ENCODE measurements at places on chromosomes 7 and 10.

DNA sequence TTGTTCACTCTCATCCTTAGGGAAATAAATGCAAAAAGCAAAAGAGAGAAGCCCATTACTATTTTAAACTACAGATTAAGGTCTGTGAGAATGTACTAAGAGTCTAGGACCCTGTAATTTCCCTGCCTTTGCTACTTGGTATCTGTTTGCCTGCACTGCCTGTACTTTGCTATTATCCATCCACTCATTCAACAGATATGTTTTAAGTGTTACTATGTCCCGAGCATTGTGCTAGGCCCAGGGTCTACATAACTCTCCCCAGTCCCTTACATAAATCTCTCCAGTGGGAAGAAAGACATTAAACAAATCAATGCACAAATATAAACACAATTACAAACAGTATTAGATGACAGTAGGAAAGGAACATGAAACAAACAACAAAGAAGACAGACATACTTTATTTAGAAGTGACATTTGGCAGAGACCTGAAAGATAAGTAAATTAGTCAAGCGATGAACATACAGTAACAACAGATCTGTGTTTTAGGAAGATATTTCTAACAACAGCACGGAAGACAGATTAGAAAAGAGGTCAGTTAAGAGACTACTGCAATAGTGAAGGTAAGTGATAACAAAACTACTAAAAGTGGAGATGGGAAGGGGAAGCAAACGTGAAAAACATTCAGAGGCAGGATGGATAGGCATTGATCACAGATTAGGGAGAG is 30.0 kb downstream of the ZNF800 start:
- DNase-seq = no peak

- DNase-seq = no peak
Measured at GRCh38 chr10:1182280-1183032, 126.3 kb downstream of the WDR37 start.

- no peak for DNase-seq
Measured at GRCh38 chr7:77548206-77548605, 11.1 kb downstream of the PTPN12 start.

DNA sequence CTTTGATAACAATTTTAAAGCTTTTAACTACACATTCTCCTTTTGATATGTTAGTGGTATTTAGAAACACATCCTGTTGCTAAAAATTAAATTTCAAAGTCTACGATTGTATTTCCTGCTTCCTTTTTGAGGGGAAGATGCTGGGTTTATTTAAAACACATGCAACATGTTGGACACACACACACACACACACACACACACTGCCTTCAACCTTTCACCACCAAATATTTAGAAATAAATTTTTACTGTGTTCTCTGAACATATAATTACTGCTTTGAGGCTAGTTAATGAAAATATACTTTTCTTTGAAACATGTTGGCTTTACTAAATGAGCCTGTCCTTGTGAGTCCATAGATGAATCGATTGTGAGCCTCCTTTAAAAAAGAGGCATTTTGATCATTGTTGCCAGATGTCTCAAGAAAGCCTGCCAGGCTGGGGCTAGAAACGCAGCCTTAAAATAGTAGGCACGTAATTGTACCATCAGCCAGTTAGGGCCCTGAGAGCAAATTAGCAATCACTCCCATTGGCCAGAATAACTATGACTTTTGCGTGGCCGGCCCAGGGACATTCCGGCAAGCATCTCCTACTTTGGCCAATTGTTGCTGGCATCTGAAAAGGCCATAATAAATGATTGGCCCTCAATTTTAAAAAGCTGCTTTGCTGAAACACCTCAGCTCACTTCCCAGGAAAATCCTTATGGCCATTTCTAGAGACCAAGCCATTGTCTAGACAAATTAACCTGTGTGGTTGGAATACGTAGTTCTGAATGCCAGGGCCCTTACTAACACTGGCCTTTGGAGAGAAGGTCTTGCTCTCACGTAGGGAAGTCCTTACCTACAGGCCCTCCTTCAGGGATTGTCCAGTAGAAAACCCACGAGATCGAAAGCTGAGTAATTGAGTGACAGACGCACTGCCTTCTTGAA is 9.9 kb upstream of the TEX36 start:
- peak; percentile 86 for DNase-seq

- DNase-seq = no peak
Measured at GRCh38 chr7:71900556-71900955, 511.6 kb downstream of the CALN1 start.

- DNase-seq = peak; percentile 26
Measured at GRCh38 chr7:7884855-7885254, 83.7 kb upstream of the GLCCI1 start.

DNA sequence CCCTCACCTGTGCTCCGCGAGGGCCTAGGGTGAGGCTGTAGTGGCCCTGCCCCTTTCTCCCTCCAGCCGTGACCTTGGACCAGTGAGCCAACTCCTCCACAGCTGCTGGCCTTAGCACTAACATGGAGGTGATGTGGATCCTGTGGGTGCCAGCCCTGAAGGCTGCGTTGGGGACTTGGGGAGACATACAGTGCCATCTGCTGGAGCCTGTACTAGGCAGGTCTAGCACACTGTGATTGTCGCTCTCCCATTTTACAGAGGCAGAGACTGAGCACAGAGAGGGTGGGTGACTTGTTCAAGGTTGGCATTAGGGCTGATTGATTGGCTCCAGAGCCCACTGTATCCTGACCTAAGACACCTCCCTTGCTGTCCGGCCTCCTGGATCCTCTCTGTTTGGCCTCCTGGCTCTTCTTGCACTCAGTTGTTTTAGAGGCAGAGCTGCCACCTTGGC is 37.6 kb downstream of the PRF1 start:
- no peak for DNase-seq

DNA sequence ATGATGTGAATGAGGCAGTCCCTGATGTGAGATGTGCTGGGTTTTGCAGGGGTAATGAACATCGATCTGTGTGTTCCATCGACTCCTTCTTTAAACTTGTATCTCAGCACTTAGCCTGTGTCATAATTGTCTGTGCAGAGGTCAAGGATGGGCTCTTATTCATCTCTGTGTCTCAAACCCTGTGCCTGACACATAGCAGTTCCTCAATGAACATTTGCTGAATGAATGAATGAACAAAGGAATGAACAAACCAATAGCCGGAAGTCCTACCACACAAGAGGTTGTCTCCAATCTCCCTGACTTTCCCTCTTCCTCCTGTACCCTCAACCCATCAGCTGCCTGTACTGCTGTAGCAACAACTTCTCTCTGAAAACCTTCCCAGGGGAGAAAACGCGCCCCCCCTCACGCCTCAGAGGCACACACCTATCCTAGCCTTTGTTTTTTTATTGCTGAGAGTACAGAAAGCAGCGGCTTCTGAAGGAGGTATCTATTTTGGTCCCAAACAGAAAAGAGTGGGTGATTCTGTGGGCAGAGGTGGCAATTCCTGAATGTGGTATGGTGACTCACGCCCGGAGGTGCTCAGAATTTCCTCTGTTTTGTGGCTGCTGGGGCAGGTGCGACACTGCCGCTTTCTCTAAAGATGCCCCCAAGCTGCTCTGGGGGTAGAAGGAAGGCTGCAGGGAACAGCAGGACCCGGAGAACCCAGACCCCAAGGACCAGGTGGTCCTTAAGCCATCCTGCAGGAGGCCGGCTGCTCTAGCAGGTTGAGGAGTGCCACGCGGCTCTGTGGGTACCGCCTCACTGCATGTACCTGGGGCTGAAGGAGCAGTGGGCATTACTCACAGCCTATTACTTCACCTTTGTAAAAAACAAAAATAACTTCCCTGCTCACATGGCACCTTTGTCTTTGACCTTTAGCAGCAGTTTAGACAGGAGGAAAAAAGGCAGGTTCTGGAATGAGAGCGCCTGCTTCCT is 9.6 kb downstream of the IL2RA start:
- DNase-seq = no peak

GRCh38 chr7:128302139-128302538 is 41.6 kb downstream of the RBM28 start:
- DNase-seq = no peak

DNA sequence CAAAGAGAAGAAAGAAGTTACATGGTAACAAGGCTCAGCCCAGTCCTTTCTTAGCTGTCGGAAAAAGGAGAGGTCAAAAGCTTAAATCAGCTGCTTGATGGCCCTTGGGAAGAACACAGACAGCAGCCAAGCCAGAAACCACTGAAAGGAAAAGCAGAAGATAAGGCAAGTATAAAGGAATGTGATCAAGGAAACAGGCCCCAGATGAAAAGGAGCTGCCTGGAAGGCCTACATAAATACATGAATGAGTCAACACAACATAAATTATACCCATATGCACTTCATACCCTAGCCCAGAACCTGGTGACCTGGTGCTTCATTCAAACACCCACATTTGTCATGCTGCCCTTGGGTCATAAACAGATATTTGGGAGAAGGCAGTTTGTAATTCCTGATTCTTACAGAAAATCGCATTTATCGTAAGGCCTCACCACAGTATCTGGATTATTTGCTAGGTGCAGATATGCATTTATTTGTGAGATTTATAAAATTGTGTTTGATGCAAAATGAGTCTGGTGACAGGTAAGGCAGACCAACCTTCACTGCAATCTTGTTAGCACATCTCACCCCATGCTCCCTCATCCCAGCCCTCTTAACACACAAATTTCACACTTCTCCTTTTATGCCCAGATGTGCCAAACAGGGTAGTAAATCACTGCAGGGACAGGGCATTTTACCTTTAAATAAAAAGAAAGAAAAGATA is 94.9 kb upstream of the KCNIP2 start:
- peak; percentile 82 for DNase-seq

GRCh38 chr10:29691564-29692072 is 56.8 kb upstream of the SVIL start:
- DNase-seq = peak; percentile 36

- DNase-seq = no peak
Measured at GRCh38 chr7:28314841-28315240, 97.5 kb upstream of the CREB5 start.

- no peak for DNase-seq
Measured at GRCh38 chr7:3943779-3944520, 642.9 kb downstream of the SDK1 start.

DNA sequence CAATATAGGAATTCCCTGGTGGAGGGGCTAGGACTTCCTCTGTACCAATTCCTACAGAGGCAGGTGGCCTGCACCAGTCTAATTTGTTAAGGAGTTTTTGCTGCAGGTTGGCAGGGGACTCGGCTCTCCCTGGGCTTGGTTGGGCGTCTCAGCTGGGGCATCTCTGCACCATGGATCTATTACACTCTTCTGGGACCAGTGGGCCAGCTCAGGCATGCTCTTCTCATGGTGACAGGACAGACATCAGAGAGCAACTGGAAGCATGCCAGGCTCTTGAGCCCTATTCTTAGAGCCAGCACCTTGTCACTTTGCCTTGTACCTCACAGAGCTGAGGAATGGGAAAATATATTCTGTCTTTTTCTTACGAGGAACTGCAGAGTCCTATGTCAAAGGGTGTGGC is 74.6 kb downstream of the SH2D4B start:
- DNase-seq = no peak

Measured in AG10803 (cell line).